ENCODE measurements at places on chromosomes 16 and 17.

GRCh38 chr16:67664258-67664657 lies 2.3 kb downstream of the ENKD1 start:
- DNase-seq: no peak

DNA sequence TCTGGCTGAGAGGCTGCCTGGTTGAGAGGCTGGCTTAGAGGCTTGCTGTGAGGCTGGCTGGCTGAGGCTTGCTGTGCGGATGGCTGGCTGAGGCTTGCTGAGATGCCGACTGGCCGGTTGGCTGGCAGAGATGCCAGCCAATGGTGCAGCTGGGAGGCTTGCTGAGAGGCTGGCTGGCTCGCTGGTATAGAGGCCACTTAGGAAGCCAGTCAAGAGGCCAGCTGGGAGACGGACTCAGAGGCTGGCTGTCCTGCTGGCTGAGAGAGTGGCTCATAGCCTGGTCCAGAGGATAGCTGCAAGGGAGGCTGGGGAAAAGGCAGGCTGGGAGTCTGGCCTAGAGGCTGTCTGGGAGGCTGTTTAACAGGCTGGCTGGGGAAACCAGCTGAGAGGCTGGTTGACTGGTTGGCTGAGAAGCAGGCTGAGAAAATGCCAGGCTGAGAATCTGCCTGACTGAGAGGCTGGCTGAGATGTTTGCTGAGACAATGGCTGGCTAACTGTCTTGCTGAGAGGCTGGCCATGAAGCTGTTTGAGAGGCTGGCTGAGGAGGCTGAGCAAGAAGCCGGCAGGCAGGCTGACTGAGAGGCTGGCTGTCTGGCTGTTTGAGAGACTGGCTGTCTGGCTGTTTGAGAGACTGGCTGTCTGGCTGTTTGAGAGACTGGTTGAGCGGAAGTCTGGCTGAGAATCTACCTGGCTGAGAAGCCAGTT lies 37.5 kb upstream of the ACSM2B start:
- DNase-seq: no peak

DNA sequence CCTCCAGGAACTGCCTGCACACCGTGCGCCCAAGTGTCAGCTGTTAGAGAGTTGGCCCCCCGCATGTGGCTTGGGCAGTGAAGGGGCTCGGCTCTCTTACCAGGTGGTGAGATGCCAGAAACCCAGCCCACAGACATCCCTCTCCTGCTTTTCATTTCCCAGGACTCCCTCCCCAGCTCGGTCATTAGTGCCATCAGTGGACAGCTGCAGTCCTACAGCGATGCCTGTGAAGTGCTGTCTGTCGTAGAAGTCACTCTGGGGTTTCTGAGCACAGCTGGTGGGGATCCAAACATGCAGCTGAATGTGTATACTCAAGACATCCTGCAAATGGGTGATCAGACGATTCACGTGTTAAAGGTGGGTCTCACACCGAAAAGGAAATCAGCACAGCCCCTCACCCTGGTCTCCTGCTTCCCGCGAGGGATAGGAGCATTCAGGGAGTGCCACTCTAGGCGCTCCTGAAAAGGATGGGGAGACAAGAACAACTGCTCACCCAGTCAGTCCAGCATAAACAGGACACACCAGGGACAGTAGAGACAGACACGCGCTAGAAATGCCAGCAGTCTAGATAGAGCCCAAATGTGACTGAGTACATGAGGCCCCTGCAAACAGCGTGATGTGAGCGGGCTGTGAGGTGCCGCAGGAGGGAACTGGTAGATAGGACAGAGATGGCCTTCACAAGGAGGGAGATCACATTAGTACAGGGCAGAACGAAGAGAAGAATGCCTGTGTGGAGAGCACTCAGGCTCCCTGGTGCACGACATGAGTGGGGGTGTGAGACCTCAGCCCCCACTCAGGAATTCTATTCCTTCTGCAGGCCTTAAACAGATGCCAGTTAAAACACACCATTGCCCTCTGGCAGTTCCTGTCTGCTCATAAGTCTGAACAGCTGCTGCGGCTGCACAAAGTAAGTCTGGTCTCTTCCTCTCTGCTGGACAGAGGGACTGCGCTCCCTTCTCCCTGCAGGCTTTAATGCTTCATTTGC lies 25.7 kb upstream of the ENDOV start:
- DNase-seq: no peak

- DNase-seq: no peak
Observed at GRCh38 chr16:47506800-47507199, 45.7 kb downstream of the PHKB start.

DNA sequence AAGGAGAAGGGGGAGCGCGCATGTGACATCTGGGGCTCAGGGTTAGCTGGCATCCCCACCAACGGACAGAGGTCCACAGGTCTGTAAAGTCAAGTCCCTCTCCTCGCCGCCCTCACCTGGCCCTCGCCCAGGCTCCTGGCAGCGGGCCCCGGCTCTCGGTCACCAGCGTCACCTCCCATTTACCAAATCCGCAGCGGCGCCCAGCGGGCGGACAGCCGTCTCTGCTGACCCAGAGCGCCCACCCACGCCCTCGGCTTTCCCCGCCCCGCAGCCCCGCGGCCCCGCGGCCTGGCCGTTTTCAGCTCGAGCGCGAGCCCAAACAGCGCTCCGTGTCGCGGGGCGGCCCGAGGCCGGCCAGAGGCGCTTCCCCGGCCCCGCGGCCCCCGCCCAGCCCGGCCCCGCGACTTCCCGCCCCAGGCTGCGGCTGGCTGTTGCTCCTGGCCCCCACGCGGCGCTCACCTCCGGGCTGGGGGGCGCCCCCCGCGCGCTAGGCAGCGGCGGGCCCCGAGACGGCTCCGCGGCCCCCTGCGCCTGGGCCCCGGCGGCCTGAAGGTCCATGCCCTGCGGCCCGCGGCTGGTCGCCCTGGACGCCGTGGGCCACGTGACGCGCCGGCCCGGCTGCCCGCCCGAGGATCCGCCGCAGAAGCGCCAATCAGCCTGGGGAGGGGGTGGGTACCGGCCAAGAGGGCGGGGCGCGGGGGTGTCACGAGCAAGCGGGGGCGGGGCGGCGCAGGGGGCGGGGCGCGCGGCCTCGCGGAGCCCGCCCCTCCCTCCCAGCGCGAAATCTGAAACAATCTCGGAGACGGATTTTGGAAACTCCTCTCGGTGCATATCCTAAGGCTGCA lies at the start of gene COPRS:
COPRS (minus strand) TSS at position 603 of the 845 bp plus-strand sequence; CDS start at position 558, 45 bp downstream.
- DNase-seq: peak; percentile 91

- DNase-seq: peak; percentile 77
Observed at GRCh38 chr17:76681222-76682137, 29.3 kb downstream of the MXRA7 start.

DNA sequence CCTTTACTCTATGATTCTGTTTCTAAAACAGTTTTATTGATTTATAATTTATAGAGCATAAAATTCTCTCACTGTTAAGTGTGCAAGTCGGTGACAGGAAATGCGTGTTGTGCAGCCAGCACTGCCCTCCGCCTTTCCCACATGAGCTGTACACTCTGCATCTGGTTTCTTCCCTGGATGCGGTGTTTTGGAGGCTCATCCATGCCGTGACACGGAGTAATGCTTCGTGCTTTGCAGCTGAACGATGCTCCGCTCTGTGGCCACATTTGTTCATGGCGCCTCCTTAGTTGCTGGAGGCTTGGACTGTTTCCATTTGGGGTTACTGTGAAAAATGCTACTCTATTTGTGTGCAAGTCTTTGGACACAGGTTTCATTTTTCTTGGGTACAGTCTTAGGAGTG lies 7.2 kb upstream of the IGFALS start:
- no peak for DNase-seq

DNA sequence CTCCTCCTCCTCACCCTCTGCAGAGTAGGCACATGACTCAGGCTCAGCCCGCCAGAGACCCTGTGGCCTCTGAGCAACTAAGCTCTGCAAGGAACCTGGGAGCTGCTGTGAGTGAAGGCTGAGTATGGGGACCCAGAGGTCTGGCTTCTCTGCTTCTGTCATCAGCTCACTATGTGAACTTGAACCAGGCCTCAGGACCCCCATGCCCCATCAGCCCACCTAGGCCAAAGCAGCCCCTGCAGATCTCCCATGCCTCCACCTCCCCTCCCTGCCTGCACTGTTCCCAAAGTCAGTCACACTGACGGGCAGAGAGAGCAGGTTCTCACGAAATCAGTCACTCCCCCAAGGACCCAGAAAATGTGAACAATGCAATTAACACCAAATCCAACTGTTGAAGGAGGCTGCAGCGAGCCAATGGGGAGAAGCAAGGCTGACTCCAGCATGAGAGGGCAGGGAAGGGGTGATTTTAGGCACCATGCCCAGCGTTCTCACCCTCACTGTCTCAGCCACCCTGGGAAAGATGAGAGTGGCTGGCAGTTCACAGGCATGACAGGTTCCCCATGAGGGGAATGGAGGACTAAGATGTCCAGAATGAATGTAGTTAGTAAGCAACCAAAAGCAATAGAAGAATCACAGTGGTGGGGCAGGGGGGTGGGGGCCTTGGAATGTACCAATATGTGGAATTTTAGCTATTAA lies 60.6 kb downstream of the BEAN1 start:
- DNase-seq: no peak

GRCh38 chr17:77476931-77477805 lies 336.4 kb downstream of the SEC14L1 start:
- DNase-seq: no peak

DNA sequence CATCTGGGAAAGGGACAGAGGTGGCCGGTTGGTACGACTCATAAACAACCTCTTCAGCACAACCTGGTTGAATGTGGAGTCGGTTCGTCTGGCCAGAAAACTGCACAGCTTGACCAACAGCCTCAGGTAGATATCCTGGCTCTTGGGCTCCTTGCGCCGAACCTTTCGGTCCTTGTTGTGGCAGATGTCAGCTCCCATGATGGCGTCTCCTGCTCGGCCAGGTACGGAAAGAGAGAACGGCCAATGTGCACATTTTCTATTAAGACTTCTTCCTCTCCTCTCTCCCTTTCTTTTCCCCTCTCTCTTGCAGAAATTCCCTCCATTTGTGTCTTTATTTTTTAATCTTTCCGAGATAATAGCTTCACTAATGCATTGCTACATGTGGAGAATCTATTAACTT lies 41.8 kb upstream of the CNTNAP4 start:
- DNase-seq: peak; percentile 81

DNA sequence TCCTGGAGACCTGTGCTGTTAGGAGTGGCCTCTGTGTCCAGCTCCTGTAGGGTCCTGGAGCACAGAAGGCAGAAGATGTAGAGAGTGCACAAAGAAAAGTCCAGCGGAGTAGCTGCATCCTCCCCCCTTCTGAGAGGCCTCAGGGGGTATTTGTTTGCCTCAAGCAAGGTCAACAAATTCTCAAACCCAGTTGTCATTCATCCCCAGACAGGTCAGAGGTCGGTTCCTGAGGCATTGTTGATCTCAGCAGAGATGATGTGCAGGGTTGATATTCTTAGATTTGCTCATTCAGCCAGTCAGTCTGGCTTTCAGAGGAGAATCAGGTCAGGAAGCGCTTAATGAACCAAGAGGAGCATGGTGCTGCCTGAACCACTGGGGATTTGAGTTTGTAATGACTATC lies 8.3 kb upstream of the RBFOX1 start:
- DNase-seq: peak; percentile 70

GRCh38 chr17:32575852-32576251 lies 89.1 kb downstream of the CDK5R1 start:
- DNase-seq: no peak

DNA sequence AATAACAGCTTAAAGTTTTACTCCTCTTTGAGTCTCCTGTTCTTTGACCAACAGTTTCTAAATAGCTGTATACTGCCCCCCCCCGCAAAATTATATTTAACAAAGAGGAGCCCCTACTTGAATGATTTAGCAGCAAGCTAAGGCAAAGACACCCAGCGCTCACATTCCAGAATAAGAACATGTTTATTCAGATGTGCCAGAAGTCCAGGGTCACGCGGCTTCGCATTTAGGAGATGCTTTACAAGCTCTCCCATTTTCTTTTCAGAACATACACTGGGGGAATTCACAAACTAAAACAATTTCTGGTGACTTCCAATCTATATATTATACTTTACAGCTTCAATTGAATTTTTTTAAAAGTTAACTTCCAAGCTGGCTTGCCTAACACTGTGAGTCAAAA lies 5.3 kb downstream of the PLD6 start:
- DNase-seq: no peak

- DNase-seq: no peak
Observed at GRCh38 chr17:40516581-40517285, 15.3 kb upstream of the TNS4 start.

DNA sequence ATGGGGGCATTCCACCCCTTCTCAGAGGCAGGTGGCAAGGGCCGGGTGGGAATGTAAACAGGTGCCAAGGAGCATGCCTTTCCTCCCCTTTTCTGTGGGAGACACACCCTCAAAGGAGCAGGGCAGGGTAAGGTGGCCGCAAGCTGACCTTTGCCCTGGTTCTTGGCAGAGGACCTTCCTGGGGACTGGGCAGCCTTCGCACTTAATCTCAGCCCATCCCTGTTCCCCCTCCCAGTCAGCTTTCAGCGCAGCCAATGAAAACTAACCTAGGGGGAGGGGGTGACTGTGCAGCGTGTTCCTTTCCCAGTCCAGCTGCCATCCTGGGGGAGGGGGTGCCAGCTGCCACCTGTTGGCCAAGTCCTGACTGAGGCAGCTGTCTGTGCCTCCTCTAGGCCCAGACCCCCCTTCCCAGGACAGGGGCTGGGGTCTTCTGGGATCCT lies 2.8 kb downstream of the TRAF4 start:
- DNase-seq: no peak

DNA sequence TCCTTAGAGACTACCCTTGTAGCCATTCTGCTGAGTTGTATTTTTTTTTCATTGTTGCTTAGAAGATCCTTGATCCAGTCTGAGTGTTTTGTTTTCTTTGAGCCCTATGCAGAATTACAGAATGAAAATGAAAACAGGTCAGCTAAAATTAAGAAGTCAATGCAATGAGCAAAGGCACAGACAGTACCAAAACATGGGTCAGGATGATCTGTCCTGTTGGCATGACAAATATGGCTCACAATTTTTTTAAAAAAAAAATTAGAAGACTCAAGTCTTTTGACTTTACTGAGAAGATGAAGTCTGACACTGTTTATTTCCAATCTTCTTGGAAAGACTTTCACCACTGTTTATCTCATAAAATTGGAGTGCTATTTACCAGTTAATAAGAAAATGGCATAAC lies 32.4 kb downstream of the KCNJ16 start:
- DNase-seq: no peak

DNA sequence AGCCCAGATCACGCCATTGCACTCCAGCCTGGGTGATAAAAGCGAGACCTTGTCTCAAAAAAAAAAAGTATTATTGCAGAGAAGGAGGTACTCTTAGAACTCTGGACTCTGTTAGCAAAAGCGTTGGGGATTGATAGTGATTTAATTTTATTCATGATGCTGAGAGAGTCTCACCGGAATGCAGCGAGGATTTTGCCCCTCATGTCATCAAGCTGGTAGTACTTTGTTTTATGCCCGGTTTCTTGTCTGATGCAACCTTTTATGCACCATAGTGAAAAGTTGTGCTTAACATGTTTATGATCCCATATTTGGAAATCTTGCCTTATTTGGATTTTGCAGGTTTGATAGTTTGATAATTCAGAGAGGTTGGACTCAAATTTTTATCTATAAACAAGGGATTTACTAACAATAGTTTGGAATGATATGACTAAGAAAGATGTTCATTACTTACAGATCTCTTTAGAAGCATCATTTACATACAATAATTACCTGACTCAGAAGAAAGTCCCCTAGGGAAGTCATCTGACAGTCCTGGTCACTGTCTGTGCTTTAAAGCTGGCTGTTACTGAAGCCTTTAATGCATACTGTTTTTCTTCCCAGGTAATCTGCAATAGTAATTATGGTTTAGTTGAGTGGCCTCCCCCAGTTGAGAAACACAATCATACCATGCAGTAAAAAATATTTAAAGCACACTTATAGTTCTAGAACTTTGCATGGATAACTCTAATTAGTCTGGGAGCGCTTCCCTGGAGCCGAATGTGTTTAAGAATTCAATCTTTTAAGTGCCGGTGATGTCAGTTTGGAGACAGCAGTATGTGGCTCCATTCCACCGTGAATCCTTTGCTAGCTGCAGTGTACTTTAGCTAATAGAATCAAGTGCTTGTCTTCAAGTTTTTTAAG lies 120.9 kb downstream of the PRKCA start:
- no peak for DNase-seq
